ENCODE measurements at places on chromosomes 6 and 20.

DNA sequence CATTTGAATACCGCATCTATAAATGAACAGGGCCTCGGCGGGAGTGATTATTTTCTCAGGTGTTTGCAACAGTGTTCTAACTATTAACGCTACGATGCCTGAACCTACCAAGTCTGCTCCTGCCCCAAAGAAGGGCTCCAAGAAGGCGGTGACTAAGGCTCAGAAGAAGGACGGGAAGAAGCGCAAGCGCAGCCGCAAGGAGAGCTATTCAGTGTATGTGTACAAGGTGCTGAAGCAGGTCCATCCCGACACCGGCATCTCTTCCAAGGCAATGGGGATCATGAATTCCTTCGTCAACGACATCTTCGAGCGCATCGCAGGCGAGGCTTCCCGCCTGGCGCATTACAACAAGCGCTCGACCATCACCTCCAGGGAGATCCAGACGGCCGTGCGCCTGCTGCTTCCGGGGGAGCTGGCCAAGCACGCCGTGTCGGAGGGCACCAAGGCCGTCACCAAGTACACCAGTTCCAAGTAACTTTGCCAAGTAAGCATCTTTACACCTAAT is 70.9 kb downstream of the HFE start:
- DNase-seq: no peak

DNA sequence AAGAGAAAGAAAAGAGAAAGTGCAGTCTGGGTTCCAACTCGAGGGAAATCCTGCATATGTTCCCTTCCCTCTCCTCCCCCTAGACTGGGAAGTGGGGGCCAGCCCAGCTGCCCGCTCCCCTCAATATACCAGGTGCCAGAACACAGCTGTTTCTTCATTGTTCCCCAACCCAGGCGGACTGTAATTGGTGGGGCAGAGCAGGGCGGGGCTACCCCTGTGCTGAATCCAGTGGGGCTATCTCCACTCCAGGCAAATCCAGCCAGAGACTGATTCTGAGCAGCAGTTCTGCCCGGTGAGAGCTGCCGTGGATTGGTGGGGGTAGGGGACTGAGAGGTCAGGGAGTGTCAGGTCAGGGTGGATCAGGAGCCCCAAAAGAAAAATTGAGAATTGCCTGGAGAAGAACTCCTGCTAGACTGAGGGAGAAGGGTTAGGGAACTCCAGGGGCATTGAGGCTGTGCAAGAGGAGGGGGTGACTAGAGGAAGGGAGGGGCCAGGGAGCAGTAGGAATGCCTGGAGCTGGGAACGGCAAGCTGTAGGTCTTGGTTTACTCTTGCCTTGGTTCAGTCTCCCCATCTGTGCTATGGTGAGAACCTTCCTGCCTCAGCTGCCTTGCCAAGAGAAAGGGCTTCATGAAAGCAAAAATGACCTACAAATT is at the start of gene MYMX:
Gene MYMX (plus strand): TSS at position 250 of the 655 bp plus-strand sequence. CDS start 546 bp downstream, outside the sequence.
- DNase-seq: no peak

- peak; percentile 42 for DNase-seq
Measured at GRCh38 chr6:7633361-7633760, 43.4 kb downstream of the SNRNP48 start.

- no peak for DNase-seq
Measured at GRCh38 chr20:11311659-11312224, 606.0 kb upstream of the BTBD3 start.

DNA sequence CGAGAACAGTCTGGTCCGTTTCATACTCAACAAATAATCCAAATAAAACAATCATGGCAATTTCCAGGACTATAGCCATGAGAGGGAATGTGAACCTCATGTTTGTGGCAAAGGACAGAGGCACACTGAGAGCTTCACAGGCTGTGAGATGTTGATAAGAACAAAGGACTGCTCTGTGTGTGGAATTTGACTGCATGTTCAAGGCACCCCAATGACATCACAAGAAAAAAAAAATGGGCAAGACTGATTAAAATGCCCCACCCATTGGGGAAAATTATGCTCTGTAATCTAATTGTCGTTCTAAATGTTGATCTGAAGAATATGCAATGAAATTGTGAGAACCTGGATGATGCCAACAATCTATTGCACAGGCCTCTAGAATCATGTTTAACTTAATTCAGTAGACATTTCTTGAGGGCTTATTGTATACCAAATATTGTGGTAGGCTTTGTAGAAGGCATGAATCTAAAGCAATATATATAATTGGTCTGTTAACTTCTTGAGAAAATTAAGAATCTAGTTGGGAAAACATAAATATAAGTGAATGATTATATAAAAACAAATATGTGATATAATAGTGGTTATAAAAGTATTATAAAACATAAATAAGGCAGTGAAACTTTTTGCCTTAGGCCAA is at the start of gene RHAG:
Gene RHAG (minus strand): TSS at position 127 of the 637 bp plus-strand sequence. CDS start 27 bp downstream, at position 100.
- no peak for DNase-seq

DNA sequence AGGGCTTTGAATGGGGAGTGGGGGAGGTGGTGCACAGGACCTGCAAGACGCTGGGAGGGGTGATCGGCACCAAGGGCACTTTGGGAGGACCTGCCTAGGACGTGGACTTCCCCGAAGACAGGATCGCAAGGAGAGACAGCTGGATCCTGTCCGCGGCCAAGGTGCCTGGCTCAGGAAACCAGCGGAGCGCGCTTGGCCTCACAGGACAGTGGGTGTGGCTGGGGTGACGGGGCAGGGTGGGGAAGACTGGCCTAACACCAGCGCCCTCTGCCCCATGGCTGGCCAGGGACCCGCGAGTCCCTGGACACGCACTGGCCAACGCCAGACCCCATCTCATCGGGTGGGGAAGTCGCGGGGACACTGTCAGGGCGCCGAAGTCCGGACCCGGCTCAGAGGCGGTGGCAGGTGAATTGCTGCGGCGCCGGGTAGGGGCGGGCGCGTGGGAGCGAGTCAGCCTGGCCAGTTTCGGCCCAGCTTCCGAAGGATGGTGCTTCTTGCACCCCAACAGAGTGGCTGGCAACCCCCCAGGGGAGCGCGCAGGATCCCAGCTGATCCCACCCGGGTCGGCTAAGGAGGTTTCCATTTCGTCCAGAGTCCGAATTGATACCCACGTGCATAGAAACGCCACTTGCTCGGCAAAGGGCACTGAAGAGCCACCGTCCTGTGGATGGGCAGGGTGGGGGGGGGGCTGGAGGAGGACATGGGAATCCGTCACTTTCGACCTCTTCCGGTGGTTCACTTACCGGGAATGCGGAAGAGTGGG is 785 bp upstream of the THBD start:
- peak; percentile 51 for DNase-seq

DNA sequence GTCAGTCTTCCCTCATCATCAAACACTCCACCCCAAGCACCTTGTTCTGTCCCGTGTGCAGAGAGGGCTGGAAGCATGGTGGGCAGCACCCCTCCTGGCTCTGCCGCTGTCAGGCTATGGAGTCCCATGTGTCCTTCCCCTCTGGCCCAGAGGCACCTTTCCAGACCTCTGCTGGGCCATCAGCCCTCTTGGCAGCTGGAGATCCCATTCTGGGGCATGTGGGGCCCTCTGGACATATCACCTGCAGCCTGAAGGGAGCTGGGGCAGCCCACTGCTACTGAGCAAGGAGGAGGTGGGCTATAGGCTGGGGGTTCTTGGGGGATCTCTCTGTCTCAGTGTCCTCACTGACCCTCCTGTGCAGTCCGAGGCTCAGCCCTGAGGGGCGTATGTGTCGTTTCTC is 42.2 kb downstream of the SUN5 start:
- DNase-seq: no peak

DNA sequence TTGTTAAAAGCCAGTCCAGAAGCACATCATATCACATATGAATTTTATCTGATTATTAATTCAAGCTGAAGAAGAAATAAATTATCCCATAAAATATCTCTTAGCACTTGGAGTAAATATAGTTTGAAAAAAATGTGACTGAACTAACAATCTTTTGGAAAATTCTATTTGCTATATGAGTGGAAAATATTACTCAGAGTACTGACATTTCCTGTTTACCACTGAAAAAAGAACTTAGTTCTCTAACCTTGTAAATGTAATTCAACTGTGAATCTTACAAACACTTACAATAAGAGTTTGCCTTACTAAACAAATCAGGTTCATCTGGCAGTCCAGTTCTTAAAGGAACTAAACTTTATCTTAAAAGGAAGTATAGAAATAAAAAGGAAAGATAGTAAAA is 44.2 kb downstream of the MOXD1 start:
- DNase-seq: peak; percentile 78

DNA sequence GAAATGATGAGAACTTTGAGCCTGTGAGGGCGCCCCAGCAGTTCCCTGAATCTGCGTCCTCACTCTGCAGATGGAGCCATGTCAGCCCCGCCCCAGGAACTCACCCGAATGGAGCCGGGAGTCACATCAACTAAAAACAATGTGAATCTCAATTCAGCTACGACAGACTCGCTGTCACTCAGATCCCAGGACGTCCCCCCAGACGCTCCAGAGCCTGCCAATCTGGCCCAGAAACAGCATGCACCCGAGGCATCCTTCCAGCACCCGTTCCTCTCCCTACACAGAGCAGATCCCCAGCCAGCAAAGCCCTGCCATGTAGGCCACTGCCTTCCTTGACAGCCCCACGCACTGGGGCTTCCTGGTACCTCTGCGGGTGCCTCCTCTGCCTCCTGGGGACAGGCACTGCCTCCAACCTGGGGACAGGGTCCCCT is 248.0 kb downstream of the TTLL2 start:
- no peak for DNase-seq

GRCh38 chr20:40232756-40233155 is 456.3 kb downstream of the MAFB start:
- no peak for DNase-seq

DNA sequence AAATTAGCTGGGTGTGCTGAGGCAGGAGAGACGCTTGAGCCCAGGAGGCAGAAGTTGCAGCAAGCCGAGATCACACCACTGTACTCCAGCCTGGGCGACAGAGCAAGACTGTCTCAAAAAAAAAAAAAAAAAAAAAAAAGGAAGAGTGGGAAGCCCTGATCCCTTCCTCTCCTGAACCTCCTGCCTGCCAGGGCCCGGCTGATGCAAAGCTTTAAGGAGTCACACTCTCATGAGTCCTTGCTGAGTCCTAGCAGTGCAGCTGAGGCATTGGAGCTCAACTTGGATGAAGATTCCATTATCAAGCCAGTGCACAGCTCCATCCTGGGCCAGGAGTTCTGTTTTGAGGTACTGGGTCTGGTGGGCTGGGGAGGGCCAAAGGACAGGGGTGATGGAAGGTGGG is 15.1 kb downstream of the SYNGAP1 start:
- DNase-seq: no peak

GRCh38 chr20:63688228-63689045 is 8.0 kb upstream of the TNFRSF6B start:
- DNase-seq: no peak

- DNase-seq: peak; percentile 45
Measured at GRCh38 chr6:6713657-6714056, 125.1 kb downstream of the LY86 start.

GRCh38 chr6:113359155-113360140 is 497.7 kb upstream of the MARCKS start:
- DNase-seq: peak; percentile 63

- DNase-seq: no peak
Measured at GRCh38 chr20:33124261-33124660, 43.7 kb upstream of the BPIFA2 start.

GRCh38 chr6:97915537-97915936 is 632.5 kb upstream of the MMS22L start:
- no peak for DNase-seq

DNA sequence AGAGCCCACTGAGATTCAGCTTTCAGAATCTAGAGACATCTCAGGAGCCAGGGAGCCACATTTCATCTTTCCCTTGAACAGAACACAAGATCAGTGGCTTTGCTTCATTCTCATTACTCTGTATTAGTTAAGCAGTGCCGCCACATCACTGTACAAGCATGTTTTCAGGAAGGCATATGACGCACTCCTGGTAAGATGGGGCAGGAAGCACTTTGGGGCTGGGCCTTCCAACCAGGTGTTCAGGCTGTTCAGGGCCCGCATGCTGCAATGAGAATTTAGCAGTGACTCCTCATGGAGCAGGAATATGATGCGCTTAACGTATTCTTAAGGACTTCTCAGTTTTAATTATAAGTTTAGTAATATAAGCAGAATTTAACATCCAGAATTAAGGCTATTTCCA is 29.7 kb upstream of the GNRH2 start:
- no peak for DNase-seq

DNA sequence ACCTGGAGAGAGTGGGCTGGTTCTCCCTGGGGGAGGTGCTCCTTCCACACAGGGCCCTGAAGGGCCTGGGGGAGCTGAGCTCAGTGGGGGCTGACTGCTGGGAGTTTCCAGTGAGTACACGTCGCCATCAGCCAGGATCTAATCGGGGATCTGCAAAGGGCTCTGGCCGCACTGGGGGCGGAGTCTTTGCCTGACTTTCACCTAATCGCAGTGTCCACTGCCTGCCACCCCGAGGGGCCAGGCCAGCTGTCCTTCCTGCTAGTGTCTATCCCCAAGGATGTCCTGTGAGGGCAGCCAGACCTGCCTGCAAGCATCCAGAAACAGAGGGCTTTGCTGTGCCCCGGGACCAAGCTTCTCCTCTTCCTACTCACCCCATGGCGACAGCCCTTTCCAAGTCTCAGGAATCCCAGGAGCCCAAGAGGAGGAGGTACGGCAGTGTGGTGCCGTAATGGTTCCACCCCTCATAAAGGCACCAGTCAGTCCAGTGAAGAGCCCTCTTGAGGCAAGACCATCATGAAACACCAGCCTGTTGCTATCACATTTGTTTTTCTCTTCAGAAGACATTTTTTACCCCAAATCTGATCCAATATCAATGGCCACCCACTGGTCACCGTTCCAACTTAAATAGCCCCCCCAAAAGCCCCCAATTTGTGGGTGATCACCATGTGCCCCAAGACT is 243.1 kb upstream of the ECI2 start:
- no peak for DNase-seq

DNA sequence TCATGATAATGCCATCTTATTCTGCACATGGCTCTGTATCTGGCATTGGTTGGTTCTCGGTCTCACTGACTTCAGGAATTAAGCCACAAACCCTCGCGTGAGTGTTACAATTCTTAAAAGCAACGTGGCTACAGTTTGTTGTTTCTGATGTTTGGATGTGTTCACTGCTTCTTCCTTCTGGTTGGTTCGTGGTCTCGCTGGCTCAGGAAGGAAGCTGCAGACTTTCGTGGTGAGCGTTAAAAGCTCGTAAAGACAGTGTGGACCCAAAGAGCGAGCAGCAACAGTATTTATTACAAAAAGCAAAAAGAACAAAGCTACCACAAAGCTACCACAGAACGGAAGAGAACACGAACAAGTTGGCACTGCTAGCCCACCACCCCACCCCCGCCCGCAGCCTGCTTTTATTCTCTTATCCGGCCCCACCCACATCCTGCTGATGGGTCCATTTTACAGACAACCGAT is 51.1 kb downstream of the MYLIP start:
- DNase-seq: no peak

DNA sequence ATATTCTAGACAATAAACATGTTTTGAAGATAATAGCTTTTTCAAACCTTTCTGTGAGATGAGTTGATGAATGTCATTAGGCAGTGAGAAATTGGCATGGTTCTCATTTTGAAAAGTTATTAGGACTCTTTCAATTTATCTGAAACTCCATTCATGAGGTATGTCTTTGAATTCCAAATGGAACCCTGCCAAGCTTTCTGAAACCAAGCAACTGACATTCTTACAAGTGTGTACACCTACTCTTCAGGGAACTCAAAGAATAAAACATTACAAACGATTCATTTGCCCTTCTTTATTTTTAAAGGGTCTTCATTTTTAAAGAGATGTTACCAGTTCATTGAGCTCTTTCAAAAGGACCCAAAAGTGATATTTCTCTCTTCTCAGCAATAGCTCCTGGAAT is 2.1 kb upstream of the TRDN start:
- DNase-seq: no peak
